Left ventricle myocardium inferior (tissue), 1 donor: ENCODE measurements at places on chromosomes 3 and 15. TPM values are rescaled to one million over a fixed set of nuclear protein-coding genes. Genes with fewer than 3 reads are reported as not detected.

DNA sequence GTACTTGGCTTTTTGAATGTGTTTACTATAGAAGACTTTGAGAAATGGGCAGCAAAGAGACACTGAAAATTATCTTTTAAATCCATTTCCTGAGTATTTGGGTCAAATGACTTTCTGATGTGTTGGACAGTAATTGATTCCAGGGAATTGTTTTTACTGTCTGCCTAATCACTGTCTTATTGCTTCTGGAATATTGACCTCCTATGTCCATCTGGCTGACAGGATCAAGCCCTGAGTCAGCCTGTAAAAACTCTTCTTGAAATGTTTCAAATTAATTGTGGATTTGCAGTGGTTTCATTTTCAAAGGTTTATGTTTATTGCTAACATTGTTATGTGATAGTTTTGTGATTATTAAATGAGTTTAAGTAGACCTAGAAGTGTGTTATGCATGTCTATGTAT lies 50.6 kb upstream of the MLF1 start:
- no peak for DNase-seq

Gene SNX1
- total RNA-seq, result 72.1 TPM

DNA sequence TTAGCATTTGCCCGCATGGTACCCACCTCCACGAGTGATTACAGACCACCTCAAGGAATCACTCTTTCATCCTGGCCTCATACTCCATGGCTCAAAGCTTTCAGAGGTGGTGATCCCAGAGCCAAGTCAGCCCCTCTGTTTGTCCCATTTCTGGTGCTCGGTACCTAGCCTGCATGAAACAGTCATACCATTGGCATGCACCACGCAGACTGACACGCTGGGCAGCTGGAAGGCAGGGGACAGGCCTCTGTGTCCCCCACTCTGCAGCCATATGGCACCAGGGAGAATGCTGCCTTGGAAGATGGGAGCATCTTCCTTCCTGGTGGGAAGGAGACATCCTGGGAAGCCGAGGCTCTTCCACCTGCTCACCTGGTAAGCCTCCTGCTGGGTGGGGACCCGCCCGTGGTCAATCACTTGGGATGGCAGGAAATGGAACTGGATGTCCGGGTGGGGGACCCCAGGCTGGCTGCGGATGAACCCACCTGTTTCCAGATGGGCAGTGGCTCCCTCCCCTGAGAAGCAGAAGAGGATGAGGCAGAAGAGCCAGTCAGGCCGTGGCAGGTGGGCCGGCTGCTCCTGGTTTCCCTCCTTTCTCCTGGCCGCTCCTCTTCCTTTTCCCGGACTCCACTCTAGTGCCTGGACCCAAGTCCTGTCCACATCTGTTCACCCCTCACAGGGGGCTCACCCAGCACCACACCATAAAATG lies 26.9 kb downstream of the CHDH start:
- DNase-seq, result no peak

DNA sequence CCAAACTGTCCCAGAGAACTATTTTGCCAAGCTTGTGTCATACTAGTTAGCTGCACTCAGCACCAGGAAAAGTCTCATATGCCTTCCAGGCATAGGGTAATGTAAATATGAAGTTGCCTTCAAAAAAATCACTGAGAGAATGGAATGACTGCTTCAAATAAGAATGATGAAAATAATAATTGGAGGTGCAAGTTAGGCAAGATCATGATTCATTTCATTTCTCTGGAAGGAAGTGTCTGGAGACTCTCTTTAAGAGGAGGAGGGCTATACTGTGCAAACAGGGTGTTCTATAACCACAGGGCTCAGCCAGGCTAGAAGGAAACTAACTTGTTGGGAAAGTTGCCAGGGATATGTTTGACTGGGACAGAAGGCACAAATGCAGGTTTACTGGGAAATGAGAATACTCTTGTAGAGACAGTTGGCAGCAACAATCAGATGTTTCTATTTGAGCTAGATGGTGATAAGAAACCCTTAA lies 4.3 kb downstream of the SIDT1 start:
- no peak for DNase-seq

Gene B4GALT4
- total RNA-seq, result 12.7 TPM
